ENCODE measurements at places on chromosomes 7 and 10.

- no peak for DNase-seq
Measured at GRCh38 chr7:7693881-7694280, 24.5 kb downstream of the RPA3 start.

DNA sequence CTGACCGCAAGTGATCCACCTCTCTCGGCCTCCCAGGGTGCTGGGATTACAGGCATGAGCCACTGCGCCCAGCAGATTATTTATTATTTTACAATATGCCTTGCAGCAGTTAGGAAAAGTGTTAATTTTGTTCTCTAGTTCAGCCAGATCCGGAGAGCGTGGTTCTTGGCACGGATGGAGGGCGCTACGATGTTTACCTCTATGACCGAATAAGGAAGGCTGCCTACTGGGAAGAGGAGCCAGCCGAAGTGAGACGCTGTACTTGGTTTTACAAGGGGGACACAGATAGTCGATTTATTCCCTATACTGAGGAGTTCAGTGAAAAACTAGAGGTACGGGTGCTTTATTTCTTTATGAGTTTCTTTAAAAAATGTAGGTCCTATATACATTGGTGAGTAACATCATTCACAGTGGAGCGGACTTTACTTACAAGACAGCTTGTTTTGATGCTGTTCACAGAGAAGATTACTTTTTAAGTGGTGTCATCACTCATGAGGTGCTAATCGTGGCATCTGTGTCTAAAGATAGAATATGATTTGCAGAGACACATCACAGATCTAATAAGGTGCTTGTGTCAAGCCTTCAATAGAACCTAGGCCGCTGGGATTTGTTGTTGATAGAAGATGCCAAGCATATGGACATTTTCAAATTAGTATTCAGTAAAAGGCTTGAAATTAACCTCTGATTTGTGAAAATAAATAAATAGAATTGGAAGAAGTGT, 11.6 kb downstream of the SEC23IP start:
- no peak for DNase-seq

DNA sequence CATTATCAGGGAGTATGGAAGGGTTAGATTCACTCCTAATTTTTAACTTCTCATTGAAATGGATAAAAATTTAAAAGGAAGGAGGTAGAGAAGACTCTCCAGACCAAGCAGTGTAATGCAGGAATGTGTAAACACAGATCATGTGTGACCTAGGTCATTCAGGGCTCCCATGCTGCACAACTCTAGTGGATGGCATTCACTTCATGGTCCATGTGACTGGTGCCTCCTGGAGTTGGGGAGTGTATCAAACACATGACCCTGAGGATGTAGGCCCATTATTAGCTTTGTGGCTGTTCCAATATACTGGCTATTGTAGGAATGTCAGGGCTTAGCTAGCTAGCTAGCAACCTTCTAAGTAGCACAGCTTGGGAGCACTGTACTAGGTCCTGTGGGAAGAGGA, 109.9 kb downstream of the SLC25A13 start:
- DNase-seq, result no peak

DNA sequence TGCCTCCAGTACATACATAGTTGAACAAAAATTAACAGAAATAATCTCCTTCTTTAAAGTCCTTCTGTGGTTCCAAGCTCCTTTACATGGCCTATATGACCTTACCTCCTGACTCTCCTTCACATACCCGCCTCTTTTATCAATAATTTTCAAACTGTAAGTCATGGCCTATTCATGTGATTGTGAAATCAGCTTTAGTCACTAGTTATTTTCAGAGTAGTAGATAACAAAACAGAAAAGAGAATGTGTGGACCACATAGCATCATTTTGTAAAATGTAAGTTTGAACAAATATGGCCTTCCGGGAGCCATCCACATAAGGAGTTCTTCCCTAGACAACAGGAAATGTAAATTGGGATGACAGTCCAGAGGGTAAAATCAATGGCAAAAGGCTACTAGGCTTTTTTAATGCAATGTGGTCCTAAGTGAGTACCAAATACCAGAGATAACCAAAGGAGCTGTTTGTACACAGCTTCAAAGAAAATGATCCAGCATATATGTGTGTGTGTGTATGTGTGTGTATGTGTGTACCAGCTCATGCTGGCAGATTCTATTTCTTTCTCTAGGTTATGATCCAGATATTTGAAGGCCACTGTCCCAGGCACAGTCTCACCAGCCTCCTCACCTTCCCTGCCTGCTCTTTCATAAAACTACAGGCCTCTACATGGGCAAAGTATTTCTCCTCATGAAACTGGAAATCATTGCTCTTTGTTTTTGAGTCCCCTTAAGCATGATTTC, 12.3 kb upstream of the FAM133B start:
- no peak for DNase-seq

GRCh38 chr10:102463983-102464382, 12.6 kb upstream of the C10orf95 start:
- no peak for DNase-seq

GRCh38 chr10:37816290-37816689, 41.1 kb downstream of the ZNF248 start:
- no peak for DNase-seq

DNA sequence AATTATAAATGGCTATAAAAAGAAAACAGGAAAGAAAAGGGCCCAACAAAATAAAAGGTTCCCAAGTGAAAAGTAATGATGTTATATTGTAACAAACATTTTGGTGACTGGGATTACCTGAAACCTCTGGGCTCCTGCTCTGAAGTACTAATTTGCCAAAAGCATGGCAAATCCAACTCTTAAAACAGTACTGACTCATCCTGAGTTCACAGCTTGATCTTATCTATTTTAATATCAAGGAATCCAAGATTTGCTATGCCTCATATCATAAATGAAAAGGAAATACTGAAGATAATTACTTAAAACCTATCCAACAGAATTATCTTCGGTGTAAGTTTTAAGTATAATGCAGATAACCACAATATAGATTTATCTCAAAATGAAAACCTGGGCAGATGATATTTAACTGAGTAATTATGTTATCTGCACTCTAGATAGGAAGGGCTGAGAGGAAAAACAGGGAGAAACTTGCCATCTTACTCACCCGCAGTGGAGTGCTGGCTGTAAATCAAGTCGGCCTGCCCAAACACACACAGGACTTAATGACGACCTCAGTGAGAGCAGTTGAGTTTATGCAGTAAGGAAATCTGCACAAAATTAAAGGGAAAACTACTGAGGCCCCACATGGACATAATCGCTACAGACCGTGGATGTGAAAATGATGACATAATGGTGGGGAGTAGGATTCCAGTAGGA, 48.4 kb downstream of the MPP7 start:
- DNase-seq, result no peak
